ENCODE measurements at places on chromosomes 16 and 17. TPM values are rescaled to one million over a fixed set of nuclear protein-coding genes. Genes with fewer than 3 reads are reported as not detected.
A peak's percentile ranks its signal among the peaks of the same experiment; 100 is the strongest.

DNA sequence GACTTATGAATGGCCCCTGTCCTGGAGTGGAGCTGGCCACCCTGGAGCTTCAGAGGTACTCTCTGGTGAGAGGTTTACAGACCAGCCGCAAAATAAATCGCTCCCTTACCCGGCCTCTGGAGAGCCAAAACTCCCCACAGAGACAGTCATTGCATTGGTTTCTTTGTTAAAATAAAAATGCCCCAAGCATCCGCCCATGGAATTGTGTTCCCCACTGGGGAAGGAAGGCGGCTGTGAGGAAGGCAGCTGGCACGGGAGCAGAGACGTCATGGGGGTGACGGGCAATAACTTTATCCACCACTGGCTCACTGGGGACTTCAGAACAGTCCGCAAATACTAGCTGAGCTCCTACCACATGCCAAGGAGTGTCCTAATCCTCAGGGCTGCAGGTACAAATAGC, 266.2 kb upstream of the FOXF1 start:
- no peak for DNase-seq

- DNase-seq: no peak
These were observed 20.6 kb upstream of the CHMP6 start for GRCh38 chr17:80970762-80971703.

The GNGT2 gene
- total RNA-seq: 1.4 TPM

DNA sequence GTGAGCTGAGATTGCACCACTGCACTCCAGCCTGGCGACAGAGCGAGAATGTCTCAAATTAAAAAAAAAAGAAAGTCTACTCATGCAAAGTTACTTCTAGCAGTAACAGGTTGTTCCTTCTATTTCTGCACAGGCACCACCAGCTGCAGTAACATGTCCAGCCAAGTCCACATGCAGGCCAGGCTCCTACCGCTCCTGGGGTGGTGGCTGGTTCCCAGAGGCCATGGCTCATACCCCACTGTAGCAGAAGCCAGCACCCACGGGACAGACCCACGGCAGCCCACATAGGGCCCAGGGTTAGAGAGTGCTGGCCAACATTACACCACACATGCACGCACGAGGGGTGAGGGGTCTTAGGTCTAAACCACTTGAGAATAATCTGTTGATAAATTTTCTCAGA, 26.7 kb upstream of the TRAP1 start:
- DNase-seq: no peak

GRCh38 chr16:21989133-21989532, 11.8 kb downstream of the PDZD9 start:
- no peak for DNase-seq

DNA sequence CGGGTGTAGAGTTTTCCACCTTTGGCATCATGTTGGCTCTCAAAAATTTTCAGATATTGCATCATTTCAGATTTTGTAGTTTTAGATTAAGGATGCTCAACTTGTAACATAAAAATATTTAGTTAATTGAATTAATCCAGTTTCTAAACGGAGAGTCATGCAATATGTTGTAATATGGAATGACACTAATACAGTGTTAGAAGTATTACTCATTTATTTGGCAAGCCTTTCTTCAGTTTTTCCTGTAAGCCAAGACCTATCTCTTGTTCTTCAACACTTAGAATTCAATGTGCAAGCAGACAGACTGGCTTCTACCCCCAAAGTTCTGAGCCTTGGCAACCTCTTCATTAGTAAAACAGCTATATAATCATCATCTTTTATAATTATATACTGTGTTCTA, 985.0 kb upstream of the GOT2 start:
- DNase-seq: no peak

GRCh38 chr17:38715216-38715943, 10.3 kb downstream of the MLLT6 start:
- DNase-seq: no peak

DNA sequence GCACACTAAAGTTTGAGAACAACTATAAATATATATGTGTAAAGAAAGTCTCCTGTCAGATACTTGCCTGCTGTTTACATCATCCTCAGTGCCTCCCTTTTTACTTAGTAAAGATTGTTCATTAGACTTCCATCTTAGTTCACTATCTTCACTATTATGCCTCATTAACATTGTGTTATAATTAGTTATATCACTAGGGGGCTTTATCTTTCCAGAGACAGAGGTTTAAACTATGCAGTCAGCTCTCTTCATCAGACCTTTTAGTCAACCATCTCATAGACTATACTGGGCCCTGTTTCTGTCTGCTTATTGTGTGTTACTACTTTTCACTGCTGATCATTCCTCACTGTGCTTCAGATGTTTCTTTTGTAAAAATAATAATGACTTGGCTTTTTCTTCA, 630.8 kb upstream of the KIF2B start:
- DNase-seq: no peak

GRCh38 chr16:55643161-55643970, 12.4 kb upstream of the SLC6A2 start:
- DNase-seq: no peak

- DNase-seq: no peak
These were observed 16.6 kb upstream of the CCL8 start for GRCh38 chr17:34302636-34303035.

DNA sequence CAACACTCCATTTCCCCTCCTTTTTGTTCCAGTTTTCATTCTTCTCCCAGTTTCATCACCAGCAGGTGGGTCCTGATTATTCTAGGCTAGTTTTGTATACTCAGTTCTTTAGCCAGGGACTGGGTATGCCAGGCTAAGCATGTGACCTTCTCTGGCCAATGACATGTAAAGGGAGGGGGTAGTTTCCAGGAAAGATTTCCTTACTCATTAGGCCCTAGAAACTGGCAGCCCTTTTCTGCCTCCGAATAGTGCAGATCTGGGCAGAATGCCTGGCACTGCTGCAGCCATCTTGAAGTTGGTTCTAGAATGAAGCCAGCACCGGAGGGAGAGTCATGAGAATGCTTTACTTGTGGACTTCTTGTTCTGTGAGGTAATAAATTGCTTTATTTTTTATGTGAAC, 126.9 kb upstream of the AXIN2 start:
- no peak for DNase-seq

DNA sequence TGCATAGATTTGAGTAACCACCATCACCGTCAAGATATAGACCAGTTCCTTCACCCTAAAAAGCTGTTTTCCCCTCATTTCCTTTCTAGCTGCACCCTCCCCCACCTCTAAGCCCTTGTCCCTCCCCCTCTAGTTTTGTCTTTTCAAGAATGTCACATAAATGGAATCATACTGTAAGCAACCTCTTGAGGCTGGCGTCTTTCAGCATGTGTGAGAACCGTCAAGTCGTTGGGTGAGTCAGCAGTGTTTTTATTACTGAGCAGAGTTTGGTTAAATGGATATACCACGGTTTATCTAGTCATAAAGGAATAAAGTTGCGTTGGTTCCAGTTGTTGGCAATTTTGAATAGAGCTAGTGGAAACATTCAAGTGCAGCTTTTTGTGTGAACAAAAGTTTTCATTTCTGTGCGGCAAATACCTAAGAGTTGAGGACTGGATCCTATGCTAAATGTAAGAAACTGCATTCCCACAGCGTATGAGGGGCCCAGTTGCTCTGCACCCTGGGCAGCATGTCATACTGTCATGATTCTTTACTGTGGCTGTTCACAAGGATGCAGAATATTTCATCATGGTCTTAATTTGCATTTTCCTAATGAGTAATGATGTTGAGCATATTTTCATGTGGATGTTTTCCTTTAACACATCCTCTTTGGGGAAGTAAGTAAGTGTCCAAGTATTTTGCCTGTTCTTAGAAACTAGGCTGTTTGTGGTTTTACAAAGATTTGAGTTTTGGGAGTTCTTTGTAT, 264.3 kb downstream of the CPPED1 start:
- no peak for DNase-seq

DNA sequence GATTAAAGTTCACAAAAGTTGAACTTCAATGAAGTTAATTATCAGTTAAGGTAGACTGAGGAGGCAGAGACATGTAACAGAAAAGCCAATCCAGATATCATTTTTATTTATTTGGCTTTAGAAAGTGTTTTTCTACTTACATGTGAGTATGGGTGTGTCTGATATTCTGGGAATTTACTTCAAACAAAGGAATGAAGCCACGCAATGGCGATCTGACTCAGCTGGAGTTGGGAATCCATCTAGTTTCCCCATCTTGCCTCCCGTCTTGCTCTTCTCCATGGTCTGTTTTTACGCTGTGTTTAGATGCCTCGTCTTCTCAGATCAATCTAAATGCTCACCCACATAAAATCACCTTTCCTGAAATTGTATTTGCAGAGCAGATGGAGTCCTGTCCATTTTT, 1.7 kb upstream of the KCNJ16 start:
- no peak for DNase-seq

GRCh38 chr17:81517339-81518112, 4.9 kb upstream of the ACTG1 start:
- no peak for DNase-seq

The SLC6A4 gene
- total RNA-seq: not detected

DNA sequence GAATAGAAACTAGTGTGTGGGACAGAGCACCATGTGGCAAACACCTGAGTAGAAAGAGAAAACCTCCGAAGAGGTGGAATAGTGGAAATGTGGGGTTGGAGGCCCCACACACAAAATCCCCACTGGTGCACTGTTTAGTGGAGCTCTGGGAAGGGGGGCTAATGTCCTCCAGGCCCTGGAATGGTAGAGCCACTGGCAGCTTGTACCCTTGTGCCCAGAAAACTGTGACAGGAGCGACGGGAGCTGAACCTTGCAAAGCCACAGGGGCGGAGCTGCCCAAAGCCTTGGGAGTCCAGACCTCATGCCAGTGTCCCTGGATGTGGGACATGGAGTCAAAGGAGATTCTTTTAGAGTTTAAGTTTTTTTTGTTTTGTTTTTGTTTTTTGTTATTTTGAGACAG, 50.6 kb downstream of the RNF112 start:
- DNase-seq: peak; percentile 48

GRCh38 chr16:20905576-20905975, 5.0 kb downstream of the LYRM1 start:
- DNase-seq: no peak

- no peak for DNase-seq
These were observed 4.9 kb upstream of the CBX4 start for GRCh38 chr17:79843816-79844800.

DNA sequence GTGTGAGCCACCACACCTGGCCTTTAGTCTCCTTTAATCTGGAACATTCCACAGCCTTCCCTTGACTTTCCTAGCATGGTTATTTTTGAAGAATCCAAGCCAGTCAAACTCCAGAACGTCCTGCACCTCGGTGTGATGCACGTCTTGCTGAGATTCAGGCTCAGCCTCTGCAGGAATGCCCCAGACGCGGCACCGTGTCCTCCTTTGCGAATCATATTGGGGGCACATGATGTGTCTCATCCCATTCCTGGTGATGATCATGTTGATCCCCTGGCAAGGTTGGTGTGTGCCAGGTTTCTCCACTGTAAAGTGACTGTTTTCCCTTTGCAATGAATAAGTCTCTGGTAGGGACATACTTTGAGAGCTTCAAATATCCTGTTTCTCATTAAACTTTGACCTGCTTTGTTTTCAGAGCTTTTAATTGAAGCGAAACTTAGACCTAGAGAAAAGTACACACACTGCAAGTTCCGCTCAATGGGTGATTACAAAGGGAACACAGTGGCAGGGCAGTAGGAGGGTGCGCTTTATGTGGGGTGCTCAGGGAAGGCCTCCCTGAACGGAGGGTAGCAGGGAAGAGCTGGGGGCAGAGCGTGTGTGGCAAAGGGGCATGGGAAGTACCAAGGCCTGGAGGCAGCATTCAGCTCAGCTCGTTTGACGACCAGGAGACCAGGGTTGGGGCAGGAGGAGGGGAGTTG, 9.6 kb upstream of the ATP2C2 start:
- DNase-seq: no peak

- peak; percentile 45 for DNase-seq
These were observed 35.5 kb downstream of the ADCY7 start for GRCh38 chr16:50301626-50302471.

DNA sequence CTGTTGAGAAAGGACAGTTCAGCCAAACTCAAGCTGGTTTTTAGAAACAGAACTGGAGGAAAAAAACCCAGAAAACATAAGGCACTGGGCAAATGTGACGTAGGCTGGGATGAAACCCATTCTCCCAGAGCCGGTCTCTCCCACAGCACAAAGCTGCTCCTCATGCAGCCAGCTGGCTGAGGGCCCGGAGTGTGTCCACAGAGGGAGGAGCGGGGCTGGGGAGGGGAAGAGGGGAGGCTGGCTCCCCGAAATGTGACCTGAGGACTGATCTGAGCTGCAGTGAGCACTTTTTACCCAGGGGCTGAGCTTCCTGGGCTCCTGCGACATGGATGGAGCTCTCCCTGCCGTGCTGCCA, 20.8 kb downstream of the FOXF1 start:
- DNase-seq: no peak

GRCh38 chr16:72085002-72085401, 8.4 kb downstream of the TXNL4B start:
- DNase-seq: no peak

- no peak for DNase-seq
These were observed 103.4 kb downstream of the IRF8 start for GRCh38 chr16:86002178-86002900.

GRCh38 chr16:7382521-7382920, 49.9 kb downstream of the RBFOX1 start:
- no peak for DNase-seq

- no peak for DNase-seq
These were observed 35.5 kb downstream of the CLUAP1 start for GRCh38 chr16:3536271-3536731.

The GP1BA gene
- not detected for total RNA-seq

DNA sequence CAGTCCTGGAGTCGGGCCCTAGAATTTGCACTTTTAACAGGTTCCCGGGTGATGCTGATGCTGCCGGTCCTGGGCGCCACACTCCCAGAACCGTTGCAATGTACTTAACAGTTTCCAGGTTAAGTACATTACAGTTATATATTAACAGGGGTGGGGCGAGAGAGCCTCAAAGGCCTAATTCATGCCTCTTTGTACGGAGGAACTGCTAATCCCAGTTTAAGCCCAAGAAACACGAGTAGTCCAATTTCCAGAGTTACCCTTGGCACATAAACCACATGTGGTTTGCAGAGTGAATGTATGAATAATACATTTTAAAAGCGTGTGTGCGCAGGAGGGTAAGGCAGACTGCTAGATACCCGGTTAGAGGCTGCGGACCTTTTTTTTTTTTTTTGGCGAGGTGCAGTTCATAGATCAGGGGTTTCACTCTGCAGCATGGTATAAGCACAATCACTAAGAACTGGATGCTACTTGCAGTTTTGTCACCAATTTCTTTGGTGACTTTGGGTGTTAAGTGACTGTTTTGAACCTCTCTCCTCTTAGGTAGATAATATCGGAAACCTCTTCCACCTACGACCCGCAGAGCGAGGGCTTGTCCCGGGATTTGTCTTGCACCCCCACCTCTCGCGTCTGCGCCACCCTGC, 713 bp downstream of the COX11 start:
- DNase-seq: no peak

DNA sequence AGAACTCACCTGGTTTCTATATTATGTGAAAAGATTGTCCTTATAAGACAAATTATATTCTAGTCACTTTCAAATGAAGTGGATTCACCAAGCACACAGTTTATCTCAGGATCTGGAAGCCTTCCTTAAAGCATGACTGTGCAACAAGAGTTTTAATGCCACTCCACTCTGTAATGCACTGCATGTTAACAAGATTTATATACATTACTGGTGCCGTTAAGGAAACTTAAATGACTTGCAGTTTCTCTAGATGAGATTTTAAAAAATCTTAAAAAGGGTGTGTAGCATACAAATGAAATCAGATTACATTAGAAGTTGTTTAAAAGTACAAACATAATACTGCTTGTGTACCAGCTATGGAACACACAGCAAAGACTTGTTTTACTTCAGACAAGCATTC, 150.8 kb downstream of the SNX11 start:
- DNase-seq: no peak
